Fibroblast of lung (primary cell): ENCODE measurements at places on chromosomes 13 and 19. TPM values are rescaled to one million over a fixed set of nuclear protein-coding genes. Genes with fewer than 3 reads are reported as not detected.

The SIGLEC12 gene
- not detected in 2 replicates for total RNA-seq

The PTBP1 gene
- 67.5 and 83.1 TPM in 2 replicates for total RNA-seq

- no peak overlapping the region for H3K27ac ChIP-seq
- no peak for DNase-seq
- no peaks in the 10 kb centered on the region for H3K36me3 ChIP-seq
- H3K27me3 ChIP-seq: no peaks in the 10 kb centered on the region
- H3K4me3 ChIP-seq: no peak overlapping the region
These were observed 22.4 kb downstream of the TUBA3C start for GRCh38 chr13:19159181-19159580.

DNA sequence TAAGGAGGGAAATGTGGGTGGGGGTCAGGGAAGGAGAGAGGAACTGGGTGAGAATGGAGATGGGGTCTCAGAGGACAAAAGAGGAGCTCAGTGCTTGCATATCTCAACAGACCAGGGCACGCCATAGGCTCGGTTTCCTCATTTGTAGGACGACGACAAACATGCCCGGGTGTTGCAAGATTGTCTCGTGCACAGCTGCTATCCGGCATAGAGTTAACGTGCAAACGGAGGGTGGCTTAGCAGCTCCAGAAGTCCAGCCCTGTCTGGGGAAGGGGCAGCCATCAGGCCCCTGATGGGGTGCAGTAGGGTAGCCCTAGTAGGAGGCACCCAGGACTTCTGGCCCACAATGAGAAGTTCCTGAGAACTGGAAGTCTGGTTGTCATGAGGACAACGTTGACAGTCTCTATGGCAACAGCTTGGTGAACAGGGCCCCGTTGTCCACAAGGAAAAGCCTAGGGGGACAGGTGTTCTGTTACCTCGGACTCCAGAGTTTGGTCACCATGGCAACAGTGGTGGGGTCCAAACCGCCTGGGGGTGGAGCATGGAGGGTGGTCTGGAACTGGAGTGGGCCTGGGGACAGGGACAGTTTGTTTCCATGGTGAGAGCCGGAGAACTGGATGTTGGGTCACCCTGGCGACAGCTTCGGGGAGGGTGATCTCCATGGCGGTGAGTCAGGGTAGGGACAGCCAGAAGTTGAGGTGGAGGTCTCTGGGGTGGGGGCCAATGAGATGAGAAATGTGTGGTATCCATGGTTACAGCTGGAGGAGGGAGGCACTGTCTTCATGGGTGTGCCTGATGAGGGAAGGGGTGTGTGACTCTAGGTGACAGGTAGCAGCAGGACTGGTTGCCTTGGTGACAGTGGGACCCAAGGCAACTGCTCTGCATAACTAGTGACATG, 16.8 kb downstream of the TM6SF2 start:
- no peaks in the 10 kb centered on the region for H3K4me1 ChIP-seq
- no peaks in the 10 kb centered on the region for H3K36me3 ChIP-seq
- H3K27ac ChIP-seq: no peak overlapping the region
- H3K4me3 ChIP-seq: no peak overlapping the region

- no peaks in the 10 kb centered on the region for H3K27me3 ChIP-seq
- H3K4me3 ChIP-seq: no peak overlapping the region
- no peak overlapping the region for H3K27ac ChIP-seq
- no peak for DNase-seq
- H3K4me1 ChIP-seq: no peaks in the 10 kb centered on the region
These were observed 31.9 kb downstream of the KPNA3 start for GRCh38 chr13:49760558-49760957.

- no peak for DNase-seq
- H3K27ac ChIP-seq: no peak overlapping the region
- H3K4me3 ChIP-seq: no peak overlapping the region
These were observed 1273.3 kb upstream of the ATXN8OS start for GRCh38 chr13:68834375-68834774.

DNA sequence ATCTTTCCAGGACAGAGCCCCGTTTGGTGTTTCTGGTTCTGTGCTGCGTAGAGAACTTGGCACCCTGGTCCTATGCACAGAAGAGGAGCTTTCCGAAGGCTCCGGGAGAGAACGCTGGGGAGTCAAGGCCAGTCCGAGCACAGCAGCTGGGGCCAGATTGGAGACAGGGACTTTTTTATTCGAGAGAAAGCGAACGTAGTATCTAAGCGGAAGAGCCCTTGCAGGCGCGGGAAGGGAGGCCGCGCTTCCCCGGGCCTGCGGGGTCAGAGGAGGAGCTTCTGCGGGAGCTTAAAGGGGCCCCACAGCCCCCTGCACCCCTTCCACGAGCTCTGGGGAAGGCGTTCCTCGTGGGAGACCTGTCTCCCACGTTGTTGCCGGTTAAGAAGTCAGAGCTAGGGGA, 48.6 kb upstream of the ARHGEF7 start:
- no peak for DNase-seq
- H3K4me3 ChIP-seq: no peak overlapping the region
- no peaks in the 10 kb centered on the region for H3K4me1 ChIP-seq
- H3K27ac ChIP-seq: no peak overlapping the region

GRCh38 chr13:42378383-42378780, 106.4 kb downstream of the AKAP11 start:
- no peaks in the 10 kb centered on the region for H3K27me3 ChIP-seq
- DNase-seq: no peak
- no peaks in the 10 kb centered on the region for H3K4me1 ChIP-seq

DNA sequence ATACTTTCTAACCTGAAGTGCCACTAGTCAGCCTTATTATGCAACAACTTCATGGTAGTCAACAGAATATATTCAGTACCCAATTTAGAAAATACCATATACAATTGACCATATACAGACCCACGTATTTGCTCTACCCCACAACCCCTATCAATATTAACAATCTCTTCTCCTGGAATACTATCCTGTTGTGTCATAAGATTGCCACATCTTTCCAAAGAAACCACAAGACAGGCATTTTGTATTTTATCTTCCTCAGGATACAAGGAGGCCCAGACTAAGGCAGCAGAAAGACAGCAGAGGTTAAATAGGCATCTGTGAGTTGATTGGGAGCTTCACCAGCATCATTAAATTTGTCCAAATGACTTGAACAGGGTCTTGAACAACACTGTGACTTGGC, 4.5 kb downstream of the SPART start:
- no peaks in the 10 kb centered on the region for H3K27me3 ChIP-seq
- no peaks in the 10 kb centered on the region for H3K36me3 ChIP-seq
- no peak overlapping the region for H3K4me3 ChIP-seq
- H3K4me1 ChIP-seq: no peaks in the 10 kb centered on the region

- no peaks in the 10 kb centered on the region for H3K36me3 ChIP-seq
- no peak for DNase-seq
- H3K27me3 ChIP-seq: no peaks in the 10 kb centered on the region
These were observed 72.0 kb downstream of the SPATA13 start for GRCh38 chr13:24232474-24232873.

DNA sequence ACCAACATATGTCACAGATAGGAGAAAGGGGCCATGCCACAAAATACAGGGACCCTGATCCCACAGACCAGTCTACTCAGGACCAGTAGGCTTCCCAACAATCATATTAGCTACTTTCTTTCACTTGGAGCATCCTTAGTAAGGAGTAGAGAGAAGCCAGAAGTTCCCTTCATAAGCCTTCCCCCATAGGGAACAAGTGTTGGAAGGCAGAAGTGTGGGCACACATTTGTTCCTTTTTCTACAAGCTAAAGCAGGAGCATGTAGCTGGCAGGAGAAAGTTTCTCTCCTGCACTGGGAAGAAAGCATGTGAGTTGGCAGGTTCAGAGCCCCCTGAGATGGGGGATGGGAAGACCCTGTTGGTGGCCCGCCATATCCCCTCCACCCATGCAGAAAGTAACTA, 165.4 kb downstream of the KCTD12 start:
- H3K4me3 ChIP-seq: no peak overlapping the region
- DNase-seq: no peak
- H3K27ac ChIP-seq: no peak overlapping the region
- H3K4me1 ChIP-seq: peaks cover 5% of the 10 kb centered on the region

GRCh38 chr19:12754465-12755196, 3.0 kb downstream of the BEST2 start:
- H3K36me3 ChIP-seq: no peaks in the 10 kb centered on the region
- peaks cover 4% of the 10 kb centered on the region for H3K4me1 ChIP-seq
- H3K27me3 ChIP-seq: peaks cover 16% of the 10 kb centered on the region
- H3K4me3 ChIP-seq: no peak overlapping the region
- H3K27ac ChIP-seq: no peak overlapping the region

GRCh38 chr13:77533875-77534788, 1.4 kb upstream of the SCEL start:
- no peak overlapping the region for H3K4me3 ChIP-seq
- no peaks in the 10 kb centered on the region for H3K4me1 ChIP-seq
- H3K27ac ChIP-seq: no peak overlapping the region
- peak; percentile 51 for DNase-seq

DNA sequence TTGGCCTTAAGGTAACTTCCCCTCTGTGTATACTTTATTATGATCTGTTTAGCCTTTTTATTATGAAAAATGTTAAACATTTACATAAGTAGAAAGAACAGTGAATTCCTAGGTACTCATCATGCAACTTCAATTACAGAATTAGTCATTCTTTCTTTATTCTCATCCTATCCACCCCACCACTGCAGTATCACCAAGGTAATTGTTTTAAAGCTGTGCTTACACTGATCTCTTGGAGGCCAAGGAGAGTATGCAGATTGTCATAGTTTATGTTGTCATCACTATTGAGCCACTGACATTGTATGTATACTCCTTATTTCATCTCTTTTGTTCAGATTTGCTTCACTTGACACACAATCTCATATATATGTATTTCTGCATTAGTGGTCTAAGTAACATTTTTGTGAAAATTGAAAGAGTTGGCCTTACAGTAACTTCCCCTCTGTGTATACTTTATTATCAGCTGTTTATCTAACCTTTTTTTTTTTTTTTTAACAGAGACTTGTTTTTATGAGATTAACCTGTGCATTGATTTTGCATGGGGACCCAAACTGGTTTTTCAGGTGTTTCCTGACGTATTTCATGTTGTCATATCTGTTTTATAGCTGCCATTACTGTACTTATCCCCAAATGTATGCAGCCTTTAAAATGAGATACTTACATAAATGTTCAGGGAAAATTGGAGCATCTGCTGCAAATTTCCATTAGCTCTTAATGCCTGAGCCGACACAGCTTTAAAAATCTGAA, 4.5 kb downstream of the ZNF507 start:
- peaks cover 19% of the 10 kb centered on the region for H3K36me3 ChIP-seq
- H3K4me1 ChIP-seq: peaks cover 26% of the 10 kb centered on the region
- no peak overlapping the region for H3K27ac ChIP-seq
- no peaks in the 10 kb centered on the region for H3K27me3 ChIP-seq
- H3K4me3 ChIP-seq: no peak overlapping the region

DNA sequence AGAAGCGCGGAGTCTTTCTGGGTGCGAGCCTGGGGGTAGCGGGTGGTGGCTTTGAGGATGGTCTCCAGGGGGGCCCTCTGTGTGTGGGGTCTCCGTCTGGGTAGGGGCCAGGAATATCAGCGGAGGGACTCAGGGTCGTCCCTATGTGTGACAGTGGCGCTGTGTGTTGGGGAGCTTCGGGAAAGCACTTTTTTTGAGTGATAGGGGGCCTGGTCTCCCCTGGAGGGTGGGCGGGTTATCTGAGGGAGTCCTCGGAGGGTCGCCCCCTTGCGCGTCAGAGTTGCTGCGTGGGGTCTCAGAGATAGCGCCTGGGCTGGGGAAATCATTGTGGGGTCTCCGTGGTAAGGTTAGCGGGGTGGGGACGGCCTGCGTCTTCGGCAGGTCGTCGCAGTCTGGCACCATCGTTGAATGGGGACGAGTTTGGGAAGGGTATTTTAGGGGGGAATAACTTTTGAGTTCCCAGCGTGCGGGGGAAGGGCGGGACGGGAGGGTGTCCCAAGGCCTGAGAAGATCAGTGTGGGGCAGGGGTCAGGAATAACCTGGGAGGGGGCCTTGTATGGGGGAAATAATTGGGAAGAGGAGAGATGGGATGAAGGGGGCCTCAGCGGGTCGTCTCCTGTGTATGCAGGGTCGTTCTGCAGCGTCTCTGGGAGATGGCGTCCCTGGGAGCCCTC, 857 bp downstream of the IER2 start:
- H3K27me3 ChIP-seq: no peaks in the 10 kb centered on the region
- H3K4me1 ChIP-seq: peaks cover 15% of the 10 kb centered on the region
- H3K4me3 ChIP-seq: peak overlapping the region; percentile 97
- H3K36me3 ChIP-seq: peaks cover 2% of the 10 kb centered on the region
- no peak for DNase-seq
- peak overlapping the region; percentile 99 for H3K27ac ChIP-seq

GRCh38 chr13:110409581-110409992, 102.5 kb downstream of the COL4A2 start:
- peaks cover 59% of the 10 kb centered on the region for H3K4me1 ChIP-seq
- H3K27ac ChIP-seq: peak overlapping the region; percentile 43
- H3K4me3 ChIP-seq: no peak overlapping the region
- no peaks in the 10 kb centered on the region for H3K27me3 ChIP-seq

DNA sequence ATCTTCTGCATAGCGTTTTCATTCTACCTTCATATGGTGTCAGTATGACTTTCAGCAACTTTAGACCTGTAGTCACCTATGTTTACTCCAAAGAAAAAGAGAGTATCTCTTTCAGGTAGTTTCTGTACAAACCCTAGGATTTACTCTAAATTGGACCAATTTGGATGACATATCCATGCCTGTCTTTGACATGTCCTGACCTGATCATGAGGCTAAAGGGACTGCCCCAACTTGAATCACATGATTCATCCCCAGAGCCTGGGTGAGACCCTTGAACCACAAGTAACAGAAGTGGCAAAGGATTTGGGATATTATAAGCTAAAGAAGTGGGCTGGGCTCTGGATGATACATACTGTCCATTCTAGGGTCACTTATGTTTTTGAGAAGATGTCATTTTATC, 124.5 kb upstream of the CSNK1A1L start:
- no peaks in the 10 kb centered on the region for H3K4me1 ChIP-seq
- DNase-seq: no peak
- H3K27me3 ChIP-seq: no peaks in the 10 kb centered on the region
- no peak overlapping the region for H3K4me3 ChIP-seq
- no peak overlapping the region for H3K27ac ChIP-seq

- DNase-seq: peak; percentile 42
- H3K4me3 ChIP-seq: peak overlapping the region; percentile 82
- H3K27ac ChIP-seq: peak overlapping the region; percentile 56
- H3K36me3 ChIP-seq: peaks cover 2% of the 10 kb centered on the region
- H3K27me3 ChIP-seq: no peaks in the 10 kb centered on the region
- H3K4me1 ChIP-seq: peaks cover 3% of the 10 kb centered on the region
These were observed 477 bp downstream of the LNX2 start for GRCh38 chr13:27619728-27620376.

DNA sequence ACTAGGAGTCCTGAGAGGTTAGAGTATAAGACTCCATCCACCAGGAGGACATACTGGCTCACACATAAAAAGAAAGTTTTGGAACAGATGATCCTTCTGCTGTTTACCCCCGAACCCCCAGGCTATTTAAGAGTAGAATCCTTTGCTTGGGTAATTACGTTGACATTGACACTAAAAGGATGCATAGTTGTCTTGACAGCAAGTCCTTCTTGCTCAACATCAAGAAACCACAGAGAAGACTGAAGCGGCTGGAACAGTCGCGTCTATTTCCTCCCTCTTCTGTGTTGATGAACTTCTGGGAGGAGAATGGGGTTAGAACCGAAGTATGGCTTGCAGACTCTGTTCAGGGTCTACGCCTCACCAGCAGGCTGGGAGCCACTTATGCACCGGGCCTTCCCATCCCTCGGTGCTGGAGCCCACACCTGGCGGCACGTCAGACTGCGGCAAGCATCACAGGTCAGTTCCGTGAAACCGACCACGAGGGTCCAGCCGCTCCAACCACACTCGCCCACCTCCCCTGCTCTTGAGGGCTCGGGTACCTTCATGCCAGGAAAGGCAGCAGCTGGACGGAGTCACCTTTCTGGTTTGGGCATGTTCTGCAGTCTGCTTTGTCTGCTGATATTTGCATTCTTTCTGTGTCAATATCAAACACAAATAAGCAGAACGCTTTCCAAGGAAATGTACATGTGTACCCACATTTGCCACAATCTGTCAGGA, 42.4 kb upstream of the RANBP3 start:
- H3K27ac ChIP-seq: no peak overlapping the region
- DNase-seq: no peak
- no peaks in the 10 kb centered on the region for H3K27me3 ChIP-seq
- H3K4me1 ChIP-seq: peaks cover 8% of the 10 kb centered on the region
- H3K4me3 ChIP-seq: no peak overlapping the region
- no peaks in the 10 kb centered on the region for H3K36me3 ChIP-seq
